ENCODE measurements at places on chromosomes 16 and 17.

GRCh38 chr17:45132572-45133463 lies 503 bp upstream of the PLCD3 start:
- DNase-seq: peak; percentile 60

DNA sequence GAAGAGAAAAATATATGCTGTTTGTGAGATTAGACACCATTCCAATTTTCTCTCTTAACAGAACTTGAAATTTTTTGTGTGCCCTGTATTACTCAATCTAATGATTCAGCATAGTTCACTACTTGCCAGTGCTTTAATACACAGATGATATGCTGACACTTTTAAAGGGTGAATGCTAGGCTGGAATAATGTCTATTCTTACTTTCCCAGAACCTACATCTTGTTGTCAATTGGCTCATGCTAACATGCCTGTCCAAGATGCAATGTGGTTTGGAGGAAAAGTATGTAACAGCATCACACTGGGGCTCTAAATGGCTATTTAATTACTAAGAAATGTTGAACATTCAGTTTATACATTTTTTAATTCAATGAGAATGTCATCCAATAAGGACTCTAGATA lies 7.6 kb upstream of the MAP2K6 start:
- no peak for DNase-seq

- no peak for DNase-seq
Observed at GRCh38 chr16:64339052-64339770, 782.7 kb downstream of the CDH11 start.

DNA sequence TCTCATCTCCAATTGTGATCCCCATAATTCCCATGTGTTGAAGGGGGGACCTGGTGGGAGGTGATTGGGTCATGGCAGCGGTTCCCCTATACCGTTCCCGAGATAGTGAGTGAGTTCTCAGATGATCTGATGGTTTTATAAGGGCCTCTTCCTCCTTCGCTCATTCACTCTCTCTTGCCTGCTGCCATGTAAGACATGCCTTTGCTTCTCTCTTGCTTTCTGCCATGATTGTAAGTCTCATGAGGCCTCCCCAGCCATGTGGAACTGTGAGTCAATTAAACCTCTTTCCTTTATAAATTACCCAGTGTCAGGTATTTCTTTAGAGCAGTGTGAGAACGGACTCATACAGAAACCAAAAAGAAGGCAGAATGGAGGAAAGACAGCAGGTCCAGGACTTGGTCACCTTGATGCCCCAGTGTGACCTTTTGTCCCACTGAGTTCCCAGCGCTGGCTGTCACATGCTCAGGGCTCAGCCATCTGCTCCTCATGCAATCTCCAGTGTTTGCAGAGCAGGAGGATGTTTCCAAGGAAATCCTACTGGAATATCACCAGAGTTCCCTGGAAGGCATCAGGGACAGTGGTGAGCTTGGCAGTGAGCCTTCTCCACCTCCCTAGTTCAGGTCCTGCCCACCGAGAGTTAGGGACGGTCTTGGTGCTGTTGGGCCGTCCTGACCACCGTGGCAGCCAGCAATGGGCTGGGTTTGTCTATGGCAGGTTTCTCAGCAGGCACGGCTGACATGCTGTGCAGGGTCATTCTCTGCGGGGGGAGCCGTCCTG lies 96.7 kb downstream of the SEC14L1 start:
- DNase-seq: no peak

GRCh38 chr16:68033101-68033500 lies 10.0 kb downstream of the DUS2 start:
- no peak for DNase-seq
